SK-N-MC (cell line): ENCODE measurements at places on chromosomes 7 and 10.

- no peak for DNase-seq
These were observed 114.4 kb downstream of the RTKN2 start for GRCh38 chr10:62154231-62154630.

GRCh38 chr7:97149843-97150242 lies 32.3 kb downstream of the SDHAF3 start:
- no peak for DNase-seq

DNA sequence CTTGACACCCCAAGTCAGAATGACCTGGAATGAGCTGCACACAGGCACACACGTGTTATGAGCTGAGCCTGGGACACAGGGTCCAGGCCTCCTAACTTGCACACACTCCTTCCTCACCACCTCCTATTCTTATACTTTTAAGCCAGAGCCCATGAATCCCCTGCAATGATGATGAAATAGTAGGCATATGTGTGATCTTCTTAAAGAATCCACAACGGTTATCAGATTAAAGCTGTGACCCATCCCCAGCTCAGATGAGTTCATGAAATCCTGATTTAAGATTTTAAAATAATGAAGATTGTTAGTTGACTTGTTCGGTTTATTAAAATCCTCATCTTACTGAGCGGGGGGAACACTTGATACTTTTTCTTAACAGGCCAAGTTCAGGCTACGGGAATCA lies 38.6 kb downstream of the PITRM1 start:
- DNase-seq: no peak

- no peak for DNase-seq
These were observed 48.3 kb upstream of the SEPHS1 start for GRCh38 chr10:13396369-13396768.

DNA sequence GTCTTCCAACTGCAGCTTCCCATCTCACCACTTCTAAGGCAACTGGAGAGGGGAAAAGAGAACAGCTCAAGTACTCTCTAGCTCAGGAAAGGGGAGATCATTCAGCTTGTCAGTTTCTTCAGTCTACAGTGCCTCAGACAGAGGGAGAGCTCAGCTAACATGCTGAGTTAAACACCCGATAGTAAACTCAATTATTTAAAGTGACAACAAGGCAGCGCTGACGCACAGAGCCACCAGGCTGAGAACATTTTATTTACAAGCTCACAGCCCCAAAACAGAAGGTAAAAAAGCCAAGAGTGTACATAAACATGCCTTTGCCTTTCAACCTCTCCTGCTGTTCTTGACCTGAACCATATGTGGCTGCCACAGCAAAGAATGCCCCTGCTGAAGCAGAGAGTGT lies 10.1 kb upstream of the CUZD1 start:
- DNase-seq: no peak
